ENCODE measurements at places on chromosomes 5 and 9. TPM values are rescaled to one million over a fixed set of nuclear protein-coding genes. Genes with fewer than 3 reads are reported as not detected.

SLC36A3 gene
- total RNA-seq, result not detected

PRRX2 gene
- total RNA-seq, result not detected

SLC6A3 gene
- total RNA-seq, result not detected

GRCh38 chr5:107373549-107374263 lies 297.0 kb downstream of the EFNA5 start:
- H3K4me3 ChIP-seq, result no peak overlapping the region
- H3K27ac ChIP-seq, result no peak overlapping the region
- no peak for DNase-seq
- H3K4me1 ChIP-seq, result peaks cover 17% of the 10 kb centered on the region
- no peaks in the 10 kb centered on the region for H3K27me3 ChIP-seq
- peaks cover 39% of the 10 kb centered on the region for H3K36me3 ChIP-seq

DNA sequence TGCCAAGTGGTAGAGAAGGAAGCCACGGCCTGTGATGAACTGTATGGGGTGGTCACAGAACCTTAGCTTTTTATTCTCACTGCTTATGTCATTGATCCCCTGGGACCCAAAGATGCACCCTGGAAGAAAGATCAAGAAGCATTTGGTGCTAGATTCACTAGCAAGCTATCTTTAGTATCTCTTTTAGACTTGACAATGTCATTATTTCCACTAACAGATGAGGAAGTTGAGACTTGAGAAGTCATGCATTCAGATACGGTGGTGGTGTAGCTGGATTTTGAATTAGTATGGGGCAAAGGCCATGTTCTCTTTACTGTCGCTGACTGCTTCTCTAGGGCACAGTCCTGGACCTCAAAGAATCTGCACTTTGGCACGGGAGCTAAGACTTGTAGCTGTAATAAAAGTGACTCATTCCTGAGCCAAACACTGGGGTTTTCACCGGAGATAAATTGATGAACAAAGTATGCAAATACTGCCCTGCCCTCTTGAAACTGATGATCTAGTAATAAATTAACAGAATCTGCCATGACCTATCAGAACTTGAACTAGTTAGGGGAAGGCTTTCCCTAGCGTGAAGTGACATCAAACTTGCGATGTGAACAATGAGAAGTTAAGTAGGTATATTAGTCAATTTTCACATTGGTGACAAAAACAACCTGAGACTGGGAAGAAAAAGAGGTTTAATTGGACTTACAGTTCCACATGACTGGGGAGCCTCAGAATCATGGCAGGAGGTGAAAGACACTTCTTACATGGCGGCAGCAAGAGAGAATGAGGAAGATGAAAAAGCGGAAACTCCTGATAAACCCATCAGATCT lies 5.4 kb downstream of the GDA start:
- H3K4me3 ChIP-seq, result no peak overlapping the region
- no peaks in the 10 kb centered on the region for H3K36me3 ChIP-seq
- peaks cover 11% of the 10 kb centered on the region for H3K4me1 ChIP-seq
- H3K27me3 ChIP-seq, result no peaks in the 10 kb centered on the region
- DNase-seq, result peak; percentile 54

DNA sequence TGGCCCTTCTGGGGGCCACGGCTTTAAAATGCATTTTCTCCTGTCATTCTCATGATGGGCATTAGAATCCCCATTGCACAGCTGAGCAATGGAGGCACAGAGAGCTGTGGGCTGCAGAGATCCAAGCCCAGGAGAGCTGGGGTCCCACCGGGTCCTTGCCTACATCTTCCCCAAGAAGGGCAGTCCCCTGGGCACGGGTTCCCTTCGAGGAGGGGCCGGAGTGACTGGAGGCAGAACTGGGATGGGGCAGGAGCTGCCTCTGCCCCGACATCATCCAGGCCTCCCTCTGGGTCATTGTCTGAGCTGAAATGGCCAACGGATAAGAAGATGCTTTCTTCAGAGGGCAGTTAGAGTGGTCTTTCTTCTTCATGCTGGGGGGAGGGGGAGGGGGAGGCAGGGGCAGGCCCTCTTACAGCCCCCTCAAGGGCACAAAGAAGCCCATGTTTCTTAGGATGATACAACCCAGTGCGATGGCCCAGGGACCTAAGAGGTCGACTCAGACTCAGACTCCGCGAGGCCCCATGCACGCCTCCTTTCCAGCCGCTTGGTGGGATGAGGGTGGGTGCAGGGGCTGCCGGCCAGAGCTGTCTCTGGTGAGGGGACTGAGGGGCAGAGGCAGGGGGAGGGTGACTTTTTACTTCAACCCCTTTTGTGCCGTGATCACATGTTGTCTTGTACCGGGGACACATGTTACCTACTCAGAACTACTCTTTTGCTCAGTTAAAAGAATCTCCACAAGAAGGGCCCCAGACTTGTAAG lies 112.4 kb upstream of the IRX2 start:
- no peak overlapping the region for H3K4me3 ChIP-seq
- no peaks in the 10 kb centered on the region for H3K4me1 ChIP-seq
- no peak overlapping the region for H3K27ac ChIP-seq

- H3K4me1 ChIP-seq, result peaks cover 28% of the 10 kb centered on the region
- no peaks in the 10 kb centered on the region for H3K36me3 ChIP-seq
- no peak overlapping the region for H3K4me3 ChIP-seq
- peak; percentile 39 for DNase-seq
- H3K27me3 ChIP-seq, result no peaks in the 10 kb centered on the region
- H3K27ac ChIP-seq, result no peak overlapping the region
These were observed 34.9 kb downstream of the PCDH1 start for GRCh38 chr5:141843156-141843927.

DNA sequence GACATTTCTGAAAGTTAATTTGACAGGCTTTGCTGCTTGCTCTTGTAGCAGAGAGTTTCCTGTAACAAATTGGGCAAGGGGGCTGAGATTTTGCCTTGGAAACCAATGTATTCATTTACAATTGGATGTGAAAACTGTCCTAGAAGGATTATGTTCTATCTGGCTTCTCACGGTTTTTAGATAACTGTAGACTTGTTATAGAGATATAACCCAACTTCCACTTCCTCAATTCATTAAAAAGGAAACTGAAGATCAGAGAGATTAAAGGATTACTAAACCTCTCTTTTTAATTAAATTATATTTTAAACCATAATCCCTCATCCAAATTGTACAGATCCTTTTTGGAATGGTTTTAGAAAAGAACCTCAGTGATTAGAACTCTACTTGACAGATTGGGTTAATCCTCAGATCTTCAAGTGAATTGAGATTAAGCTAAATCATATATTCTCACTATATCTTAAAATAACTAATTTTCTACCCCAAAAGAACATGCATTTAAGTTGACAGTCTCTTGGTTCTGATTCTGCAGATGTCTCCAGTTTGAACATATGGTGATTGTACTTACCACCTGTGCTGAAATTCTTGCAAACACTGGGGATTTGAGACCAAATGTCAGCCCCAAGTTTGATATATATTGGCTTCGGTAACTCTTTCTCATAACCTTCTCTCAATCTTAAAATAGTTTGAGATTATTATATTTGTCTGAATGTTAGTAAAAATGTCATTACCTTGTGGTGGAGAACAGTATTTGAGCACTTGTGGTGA lies 130.1 kb upstream of the C9orf72 start:
- H3K27ac ChIP-seq, result no peak overlapping the region
- H3K27me3 ChIP-seq, result peaks cover 51% of the 10 kb centered on the region
- DNase-seq, result no peak
- H3K36me3 ChIP-seq, result no peaks in the 10 kb centered on the region

DNA sequence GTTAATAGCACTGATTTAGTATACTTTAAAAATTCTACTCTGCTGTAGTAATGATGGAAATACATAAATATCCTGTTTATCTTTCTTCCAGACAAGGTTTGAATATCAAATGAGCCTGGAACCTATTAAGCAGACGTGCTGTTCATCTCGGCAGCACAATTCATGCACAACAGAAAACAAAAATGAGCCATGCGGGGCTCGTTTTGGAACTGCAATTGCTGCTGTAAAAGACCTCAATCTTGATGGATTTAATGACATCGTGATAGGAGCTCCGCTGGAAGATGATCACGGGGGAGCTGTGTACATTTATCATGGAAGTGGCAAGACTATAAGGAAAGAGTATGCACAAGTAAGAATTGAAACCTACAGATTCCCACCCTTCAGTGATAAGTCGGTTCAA lies 79.1 kb upstream of the ITGA2 start:
- H3K27ac ChIP-seq, result no peak overlapping the region
- no peak overlapping the region for H3K4me3 ChIP-seq
- H3K36me3 ChIP-seq, result no peaks in the 10 kb centered on the region
- DNase-seq, result no peak
- no peaks in the 10 kb centered on the region for H3K4me1 ChIP-seq
- H3K27me3 ChIP-seq, result no peaks in the 10 kb centered on the region

Measured in MCF 10A (cell line).